Stimulated activated CD8-positive, alpha-beta memory T cell treated with anti-CD3 and anti-CD28 coated beads, Interleukin-2, amount 100 ng/mL, for 48 hours (primary cell): ENCODE measurements at places on chromosomes 16 and 17.

DNA sequence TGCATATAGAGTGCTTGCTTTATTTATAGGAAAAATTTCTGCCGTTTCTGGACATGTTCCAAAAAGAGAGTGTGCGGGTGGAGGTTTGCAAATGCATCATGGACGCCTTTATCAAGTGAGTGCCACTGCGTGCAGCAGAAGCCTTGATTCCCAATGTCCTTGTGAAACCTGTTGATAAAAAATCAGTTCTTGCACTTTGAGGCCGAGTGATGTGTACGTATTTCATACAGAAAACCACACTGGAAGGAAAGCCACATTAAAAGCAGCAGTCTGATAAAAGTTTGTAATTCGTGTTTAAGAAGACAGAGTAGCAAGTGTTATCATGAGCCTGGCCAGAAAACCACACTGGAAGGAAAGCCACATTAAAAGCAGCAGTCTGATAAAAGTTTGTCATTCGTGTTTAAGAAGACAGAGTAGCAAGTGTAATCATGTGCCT lies 78.0 kb downstream of the KNOP1 start:
- no peak for DNase-seq

DNA sequence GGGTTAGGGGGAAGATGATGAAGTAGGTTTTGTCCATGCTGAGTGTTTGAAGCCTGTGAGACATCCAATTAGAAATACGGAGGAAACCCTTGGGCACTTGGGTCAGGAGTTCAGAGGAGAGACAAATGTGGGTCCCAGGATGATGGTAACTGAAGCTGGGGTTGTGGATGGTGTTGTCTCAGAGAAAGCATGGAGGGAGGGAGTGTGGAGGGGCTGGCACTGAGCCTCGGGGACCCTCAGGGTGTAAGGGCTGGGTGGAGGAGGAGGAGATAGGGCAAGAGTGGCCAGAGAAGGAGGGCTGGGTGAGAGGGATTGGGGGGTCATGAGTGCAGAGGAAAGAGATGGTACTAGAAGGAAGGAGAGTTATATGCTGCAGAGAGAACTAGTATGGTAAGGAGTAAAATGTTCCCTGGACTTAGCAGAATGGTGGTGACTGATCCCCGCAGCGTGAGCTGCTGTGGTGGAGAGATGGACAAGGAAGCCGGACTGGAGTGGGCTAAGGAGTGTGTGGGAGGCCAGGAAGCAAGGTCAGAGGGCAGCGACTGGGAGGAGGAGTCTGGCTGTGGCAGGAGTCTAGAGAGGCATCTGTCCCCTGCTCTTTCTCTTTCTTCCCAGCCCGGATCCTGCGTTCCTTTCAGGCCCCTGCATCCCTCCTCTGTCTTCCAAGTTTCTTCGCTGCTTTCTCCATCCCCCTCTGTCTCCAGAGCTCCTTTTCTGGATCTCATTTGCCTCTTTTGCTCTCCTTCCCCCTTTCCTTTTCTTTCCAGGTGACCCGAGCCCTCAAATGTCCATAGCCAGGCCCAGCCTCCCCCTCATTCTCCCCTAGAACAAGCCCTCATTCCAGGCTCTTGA lies 3.9 kb upstream of the COL1A1 start:
- no peak for DNase-seq

DNA sequence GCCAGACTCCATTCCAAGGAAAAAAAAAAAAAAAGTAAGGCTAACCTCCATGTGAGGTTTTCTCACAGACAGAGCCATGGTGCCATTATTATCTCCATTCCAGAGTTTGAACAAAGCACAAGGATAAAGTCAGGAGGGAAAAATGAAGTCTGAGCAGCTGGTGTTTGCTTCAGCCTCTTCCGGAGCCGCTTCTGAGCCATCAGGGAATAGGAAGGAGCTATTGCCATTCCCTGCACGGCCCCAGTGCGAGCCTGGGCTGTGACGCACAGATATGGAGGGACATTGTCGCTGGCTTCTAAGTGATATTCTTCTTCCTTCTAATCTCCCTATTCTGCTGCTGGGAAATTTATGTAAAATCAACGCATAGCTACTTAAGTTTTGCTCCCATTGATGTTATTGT lies 69.5 kb upstream of the PIRT start:
- DNase-seq, result no peak

DNA sequence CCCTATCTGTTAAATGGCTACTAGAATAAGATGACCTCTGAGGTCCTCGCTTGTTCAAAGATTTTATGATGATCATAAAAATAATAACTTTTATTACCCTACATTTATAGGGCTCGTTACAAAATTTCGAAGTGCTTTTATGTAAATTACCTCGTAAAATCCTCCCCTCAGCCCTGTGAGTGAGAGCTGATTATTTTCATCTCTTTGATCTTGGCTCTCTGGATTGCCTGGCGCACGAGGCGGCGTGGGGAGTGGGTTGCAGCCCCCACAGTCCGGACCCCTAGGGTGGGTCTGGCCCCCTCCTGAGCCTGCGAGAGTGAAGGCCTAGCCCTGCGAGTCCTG lies 1.6 kb downstream of the SDK2 start:
- no peak for DNase-seq

DNA sequence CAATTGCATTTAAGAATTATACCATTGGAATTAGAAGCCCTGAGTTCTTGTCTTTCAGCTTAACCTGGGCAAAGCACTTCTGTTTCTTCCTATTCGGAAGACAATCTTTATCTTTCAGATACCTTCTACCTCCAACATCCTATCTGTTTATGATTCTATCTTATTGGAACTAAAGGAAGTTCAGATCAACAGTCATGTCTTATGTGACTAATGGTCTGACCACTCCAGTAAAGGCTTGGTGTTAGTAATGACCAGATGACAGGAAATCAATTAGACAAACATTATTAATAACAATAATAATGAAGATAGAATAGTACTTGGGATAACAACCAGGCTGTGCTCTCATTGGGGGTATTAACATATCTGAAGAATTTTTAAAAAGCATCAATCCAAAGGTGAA lies 11.3 kb downstream of the HS3ST3A1 start:
- no peak for DNase-seq

- no peak for DNase-seq
Observed at GRCh38 chr17:73562896-73563295, 81.3 kb downstream of the SDK2 start.

DNA sequence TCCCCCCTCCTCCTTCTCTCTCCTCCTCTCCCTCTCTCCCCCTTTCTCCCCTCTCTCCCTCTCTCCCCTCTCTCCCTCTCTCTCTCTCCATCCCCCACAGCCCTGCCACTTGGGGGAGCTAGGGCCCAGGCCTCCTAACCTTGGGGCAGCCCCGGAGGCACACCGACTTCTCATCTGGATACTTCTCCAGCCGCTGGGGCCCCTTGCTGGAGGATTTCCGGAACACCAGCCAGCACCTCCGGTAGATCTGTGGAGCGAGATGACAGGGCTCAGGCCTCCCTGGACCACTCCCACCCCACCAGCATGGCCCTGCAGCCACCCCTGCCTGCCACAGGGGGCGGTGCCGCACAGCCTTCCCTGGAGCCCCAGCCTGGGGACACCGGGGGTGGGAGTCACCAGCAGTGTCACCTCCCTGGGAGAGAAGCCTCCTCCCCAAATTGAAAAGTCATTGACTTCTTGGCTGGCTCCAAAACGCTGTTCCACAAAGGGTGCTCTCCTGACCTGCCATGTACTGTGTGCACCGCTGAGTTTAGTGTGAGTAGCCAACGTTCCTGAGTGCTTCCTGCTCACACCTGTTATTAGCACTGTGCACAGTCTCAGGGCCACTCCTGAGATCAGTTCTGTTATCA lies 10.5 kb downstream of the DOK4 start:
- DNase-seq, result peak; percentile 73

DNA sequence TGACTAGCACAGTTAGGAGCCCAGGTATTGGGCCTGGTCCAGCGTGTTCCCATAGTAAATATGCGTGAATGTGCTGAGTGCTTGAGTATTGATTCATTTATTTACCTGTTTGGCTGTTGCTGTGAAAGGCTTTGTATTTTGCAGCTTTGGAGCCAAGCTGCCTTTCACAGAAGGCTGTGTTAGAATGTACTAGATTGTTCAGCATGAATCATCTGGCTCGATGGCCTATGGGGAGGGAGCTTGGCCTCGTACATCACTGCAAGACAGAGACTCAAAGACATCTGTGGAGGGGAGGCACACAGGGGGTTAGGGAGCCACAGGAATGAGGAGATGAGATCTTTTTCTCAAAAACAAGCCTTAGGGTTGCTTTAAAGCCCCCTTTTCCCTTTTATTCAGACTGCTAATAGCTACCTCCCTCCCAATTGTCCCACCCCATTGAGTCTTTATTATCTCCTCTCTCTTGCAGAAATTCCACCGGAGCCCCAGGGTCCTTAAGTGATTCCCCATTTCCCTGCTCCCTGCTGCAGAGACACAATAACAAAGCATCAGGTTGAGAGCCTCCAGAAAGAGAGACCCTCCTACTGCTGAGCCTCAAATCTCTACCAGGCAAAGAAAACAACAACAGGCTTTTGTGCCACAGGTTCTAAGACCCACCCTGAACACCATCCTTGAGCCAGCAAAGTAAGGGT lies 307.2 kb downstream of the ABCC12 start:
- DNase-seq, result no peak

- DNase-seq, result peak; percentile 77
Observed at GRCh38 chr17:46266656-46267544, 28.0 kb upstream of the LRRC37A start.

- DNase-seq, result no peak
Observed at GRCh38 chr16:12079412-12079965, 103.0 kb downstream of the SNX29 start.

- no peak for DNase-seq
Observed at GRCh38 chr17:514584-514983, 162.0 kb upstream of the RPH3AL start.

GRCh38 chr17:44529864-44530263 lies 26.7 kb upstream of the GPATCH8 start:
- DNase-seq, result no peak

GRCh38 chr16:64391063-64391600 lies 730.7 kb downstream of the CDH11 start:
- no peak for DNase-seq

GRCh38 chr16:81466356-81466980 lies 21.9 kb downstream of the CMIP start:
- no peak for DNase-seq

DNA sequence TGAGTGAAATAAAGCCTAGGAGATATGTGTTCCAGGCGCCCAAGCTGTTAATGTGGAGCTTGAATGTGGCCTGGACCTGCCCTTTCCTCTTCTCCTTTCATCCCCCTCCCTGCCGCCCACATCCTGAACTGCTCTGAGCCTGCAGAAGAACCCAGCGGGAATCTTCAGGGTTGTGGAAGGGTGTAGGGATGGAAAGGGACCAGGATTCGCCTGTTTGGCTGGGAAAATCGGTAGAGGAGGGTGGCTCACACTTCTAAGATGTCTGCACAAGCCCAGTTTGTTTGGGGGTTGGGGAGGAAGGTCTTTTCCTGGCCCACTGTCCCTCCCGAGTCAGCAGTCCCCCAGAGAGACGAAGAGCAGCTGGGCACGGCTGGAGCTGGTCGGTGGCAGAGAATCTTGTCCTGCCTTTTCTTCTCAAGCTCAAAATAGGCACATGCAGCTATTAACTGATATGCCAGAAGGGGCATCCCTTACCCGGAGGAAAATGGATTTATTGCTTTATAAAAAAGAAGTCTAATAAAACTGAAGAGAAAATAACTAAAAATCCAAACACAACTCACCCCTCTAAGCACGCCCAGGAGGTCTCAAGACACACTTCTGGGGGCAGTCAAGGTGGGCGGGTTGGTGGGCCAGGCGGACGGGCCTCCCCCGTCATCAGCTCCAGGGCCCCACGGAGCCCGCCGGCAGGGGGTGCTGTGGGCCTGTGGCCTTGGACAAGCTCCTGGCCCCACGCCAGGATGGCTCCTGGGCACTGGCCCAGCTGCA lies 11.5 kb upstream of the PITPNA start:
- DNase-seq, result peak; percentile 77

GRCh38 chr16:29710227-29711219 lies 31.5 kb downstream of the QPRT start:
- DNase-seq, result no peak

DNA sequence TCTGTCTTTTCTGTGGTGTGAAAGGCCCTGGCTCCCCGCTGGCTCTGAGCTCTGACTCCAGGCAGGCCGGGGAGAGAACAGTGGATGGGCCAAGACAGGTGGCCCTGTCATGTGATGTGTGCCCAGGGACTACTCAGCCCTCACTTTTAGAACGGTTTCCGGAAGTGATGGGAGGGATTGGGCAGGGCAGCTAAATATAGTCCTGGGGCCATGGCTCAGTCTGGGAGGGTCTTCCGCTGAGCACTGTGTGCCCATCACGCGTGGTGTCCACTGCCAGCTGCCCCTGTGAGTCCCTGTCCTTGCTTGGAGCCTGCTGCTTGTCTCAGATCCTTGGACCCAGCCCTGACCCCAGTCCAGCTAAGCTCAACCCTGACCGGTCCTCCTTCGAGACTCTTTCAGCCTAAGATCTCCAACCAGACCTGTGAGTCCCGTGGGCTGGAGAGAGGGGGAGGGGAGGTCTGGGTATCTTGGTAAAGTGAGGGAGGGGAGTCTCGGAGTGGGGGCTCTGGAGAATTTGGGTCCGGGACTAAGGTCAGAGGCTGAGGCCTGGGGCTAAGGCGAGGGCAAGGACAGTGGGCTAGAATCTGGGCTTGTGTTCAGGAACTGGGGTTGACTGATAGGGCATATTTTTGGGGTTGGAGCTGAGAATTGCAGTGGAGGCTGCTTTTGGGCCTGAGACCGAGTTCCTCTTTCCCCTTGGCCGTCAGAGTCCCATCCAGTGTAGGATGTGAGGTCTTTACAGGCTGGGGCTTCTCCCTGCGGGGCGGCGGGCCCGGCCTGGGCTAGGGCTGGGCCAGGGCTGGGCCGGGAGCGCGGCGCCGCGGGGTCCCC lies at the start of gene TRIM72:
TSS of gene TRIM72 (plus strand) at position 243 of the 831 bp plus-strand sequence. CDS start 620 bp downstream, outside the sequence.
- DNase-seq, result no peak

DNA sequence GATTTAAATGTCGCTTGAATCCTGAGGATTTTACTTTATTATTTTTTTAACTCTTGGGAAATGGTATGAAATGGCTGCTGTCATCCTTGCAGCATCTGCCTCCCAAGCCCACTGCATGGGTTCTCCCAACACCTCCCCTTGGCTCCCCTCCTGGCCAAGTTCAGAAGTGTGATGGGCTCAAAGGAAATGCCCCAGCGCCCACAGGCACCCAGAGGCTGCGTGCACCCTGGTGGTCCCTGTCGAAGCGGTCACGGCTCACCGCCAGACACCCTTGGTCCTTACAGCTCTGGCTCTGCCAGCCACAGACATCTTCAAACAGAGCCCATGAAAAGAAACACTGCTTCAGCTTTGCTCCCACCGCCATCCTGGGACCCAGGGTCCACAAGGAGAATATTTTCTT lies 334.7 kb downstream of the SOX9 start:
- no peak for DNase-seq
